ENCODE measurements at places on chromosomes 1 and 21.

DNA sequence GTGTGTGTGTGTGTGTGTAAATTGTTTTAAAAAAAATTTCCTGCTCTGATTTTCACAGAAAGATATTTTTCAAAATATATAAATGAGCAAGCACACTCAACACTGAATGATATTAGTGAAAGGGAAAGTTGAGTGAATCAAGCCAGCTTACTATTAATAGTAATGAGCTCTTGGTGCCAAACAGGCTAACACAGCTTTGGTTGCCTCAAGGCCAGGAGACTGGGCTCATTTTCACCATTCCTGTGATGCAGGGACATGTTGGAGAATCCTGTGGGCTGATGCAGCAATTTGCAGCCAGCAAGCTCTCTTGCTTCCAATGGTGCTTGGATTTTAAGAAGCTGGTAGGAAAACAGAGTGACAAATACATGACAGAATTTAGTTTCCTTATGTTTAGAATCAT is 30.2 kb downstream of the PLA2G4A start:
- no peak for DNase-seq

GRCh38 chr1:21749859-21750468 is 33.0 kb downstream of the USP48 start:
- no peak for DNase-seq

DNA sequence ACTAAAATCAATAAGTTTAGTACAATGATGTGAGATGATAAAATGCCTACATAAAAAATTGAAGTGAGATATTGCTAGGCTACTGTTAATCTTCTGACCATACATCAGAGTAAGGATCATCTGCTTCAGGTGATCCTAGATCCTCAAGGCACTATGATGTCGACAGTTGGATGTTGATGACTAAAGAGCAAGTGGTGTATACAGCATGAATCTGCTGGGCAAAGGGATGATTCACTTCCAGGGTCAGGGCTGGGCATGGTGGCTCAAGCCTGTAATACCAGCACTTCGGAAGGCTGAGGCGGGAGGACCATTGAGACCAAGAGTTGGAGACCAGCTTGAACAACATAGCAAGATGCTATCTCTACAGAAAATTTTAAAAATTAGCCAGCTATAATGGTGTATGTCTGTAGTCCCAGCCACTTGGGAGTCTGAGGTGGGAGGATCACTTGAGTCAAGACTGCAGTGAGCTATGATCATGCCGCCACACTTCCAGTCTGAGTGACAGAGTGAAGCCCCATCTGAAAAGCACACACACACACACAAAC is 24.6 kb downstream of the NUF2 start:
- no peak for DNase-seq

DNA sequence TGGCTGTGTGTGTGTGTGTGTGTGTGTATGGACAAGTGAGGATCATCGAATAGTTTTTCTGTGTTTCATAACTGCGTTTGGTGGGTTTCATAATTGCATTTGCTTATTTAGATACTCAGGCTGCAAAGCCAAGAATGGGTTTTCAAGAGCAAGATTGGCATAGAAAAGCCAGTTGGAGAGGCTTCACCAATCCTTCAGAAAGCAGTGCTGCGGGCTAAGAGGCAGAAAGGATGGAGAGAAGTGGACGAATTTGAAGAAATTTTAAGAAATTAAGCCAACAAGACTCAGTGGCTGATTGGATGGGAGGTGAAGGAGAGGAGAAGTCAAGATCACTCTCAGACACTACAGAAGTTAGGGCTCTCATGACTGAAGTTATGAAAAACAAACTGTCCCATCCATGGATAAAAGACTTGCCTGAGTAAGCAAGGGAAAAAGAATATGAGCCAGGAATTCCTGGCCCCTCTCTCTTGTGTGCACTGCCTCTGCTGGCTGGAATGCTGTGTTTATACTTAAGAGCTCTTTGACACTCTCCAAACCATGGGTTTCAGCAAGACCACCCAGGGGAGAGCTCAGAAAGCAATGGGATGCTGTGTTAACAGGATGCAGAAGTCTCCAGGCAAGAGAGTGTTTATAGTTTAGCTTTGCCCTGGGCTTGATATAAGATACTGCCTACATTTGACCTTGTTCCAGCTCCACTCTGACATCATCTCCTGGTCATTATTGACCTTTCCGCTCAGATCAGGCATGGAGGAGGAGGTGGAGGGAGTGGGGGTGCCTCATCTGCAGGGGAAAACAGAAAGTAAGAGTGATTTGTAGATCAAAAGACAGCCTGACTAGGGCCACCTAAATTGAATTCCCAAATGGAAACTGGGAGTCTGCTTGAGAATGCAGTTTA is 232.0 kb upstream of the PLXNA2 start:
- DNase-seq, result no peak

DNA sequence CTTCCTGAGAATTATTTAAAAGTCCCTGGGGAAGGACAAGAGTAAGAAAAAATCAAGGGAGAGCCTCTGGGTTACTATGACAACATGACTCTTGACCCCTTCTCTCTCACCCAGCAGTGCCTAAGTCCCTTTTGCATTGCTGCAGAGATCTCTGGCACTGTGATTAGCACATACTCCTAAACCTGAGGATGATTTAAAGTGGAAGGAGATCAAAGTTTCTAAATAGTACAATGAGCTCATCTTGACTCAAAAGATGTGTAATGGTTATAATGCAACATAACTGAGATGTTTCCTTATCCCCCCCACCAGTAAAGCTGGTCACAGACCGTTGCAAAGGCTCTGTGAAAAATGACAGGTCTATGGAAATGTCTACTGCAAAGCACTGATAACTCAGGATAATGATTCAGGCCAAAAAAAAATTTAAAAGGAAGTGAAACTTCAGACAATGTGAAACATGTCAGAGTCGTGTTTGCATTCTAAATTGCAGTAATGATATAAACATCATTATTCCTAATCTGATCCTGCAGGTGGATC is 519.2 kb downstream of the KIF26B start:
- DNase-seq, result no peak
